Lower lobe of right lung (tissue), 2 donors: ENCODE measurements at places on chromosomes 4 and X. TPM values are rescaled to one million over a fixed set of nuclear protein-coding genes. Genes with fewer than 3 reads are reported as not detected.

- no peak overlapping the region for H3K4me3 ChIP-seq
- H3K27me3 ChIP-seq, result no peaks in the 10 kb centered on the region
- H3K27ac ChIP-seq, result peak overlapping the region; percentile 46
- peaks cover 22% of the 10 kb centered on the region for H3K4me1 ChIP-seq
Measured at GRCh38 chrX:13491061-13491460, 78.3 kb upstream of the EGFL6 start.

The DCLK2 gene
- total RNA-seq, result 2.9 TPM

DNA sequence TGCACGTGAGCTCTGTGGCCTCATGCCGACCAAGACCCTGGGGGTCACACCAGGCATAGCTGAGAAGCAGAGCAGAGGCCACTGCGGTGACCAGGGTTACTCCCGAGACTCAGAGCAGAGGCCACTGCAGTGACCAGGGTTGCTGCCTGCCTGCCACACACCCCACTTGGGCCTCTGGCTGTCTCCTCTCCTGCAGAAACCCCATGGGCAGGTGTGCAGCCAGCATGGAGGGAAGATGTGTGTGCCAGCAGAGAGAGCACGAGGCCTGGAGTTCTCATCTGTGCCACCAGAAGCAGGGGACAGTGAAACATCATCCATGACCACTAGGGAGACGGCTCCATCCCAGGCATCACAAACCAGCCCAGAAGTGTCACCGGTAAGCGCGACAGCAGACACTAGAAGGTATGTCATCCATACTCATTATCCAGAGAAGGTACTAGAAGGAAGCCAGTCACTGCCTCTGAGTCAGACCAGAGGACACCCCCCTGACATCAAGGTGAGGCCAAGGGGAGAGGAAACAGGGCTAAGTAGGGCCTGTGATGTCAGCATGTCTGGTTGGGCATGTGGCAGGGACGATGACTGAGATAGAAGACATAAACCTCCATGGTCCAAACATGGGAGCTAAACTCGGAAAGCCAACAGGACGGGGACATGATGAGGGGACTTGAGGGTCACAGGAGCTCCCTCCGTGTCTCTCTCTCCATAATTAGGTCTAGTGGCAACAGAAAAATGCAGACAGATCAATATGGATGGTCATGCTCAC is 24.2 kb upstream of the SPON2 start:
- no peak for DNase-seq
- H3K36me3 ChIP-seq, result no peaks in the 10 kb centered on the region
- no peaks in the 10 kb centered on the region for H3K27me3 ChIP-seq
- no peak overlapping the region for H3K4me3 ChIP-seq
- H3K27ac ChIP-seq, result no peak overlapping the region
- peaks cover 49% of the 10 kb centered on the region for H3K4me1 ChIP-seq

- no peak overlapping the region for H3K27ac ChIP-seq
- H3K4me3 ChIP-seq, result no peak overlapping the region
- DNase-seq, result no peak
- no peaks in the 10 kb centered on the region for H3K4me1 ChIP-seq
- H3K36me3 ChIP-seq, result no peaks in the 10 kb centered on the region
- H3K27me3 ChIP-seq, result no peaks in the 10 kb centered on the region
Measured at GRCh38 chrX:124925681-124926080, 394.0 kb upstream of the TEX13C start.

The NAA11 gene
- total RNA-seq, result not detected

The FRMD7 gene
- not detected for total RNA-seq

DNA sequence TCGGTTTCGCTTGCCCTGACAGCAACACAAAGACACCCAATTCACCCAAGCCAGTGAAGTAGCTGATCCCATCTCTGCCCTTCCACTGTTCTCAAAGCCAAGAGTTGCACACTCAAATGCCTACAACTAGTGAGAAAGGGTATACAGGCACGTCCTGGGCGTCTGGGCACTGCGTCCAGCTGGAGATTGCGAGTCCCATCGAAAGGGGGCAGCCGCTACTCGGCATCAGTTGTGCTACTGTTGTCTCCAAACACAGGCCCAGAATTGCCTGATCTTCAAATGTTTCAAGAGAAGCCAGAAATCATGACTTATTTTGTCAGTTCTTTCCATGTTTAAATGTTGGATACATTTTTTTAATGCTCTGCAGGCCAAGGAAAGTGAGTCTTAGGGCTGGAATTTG is 487.8 kb downstream of the BCOR start:
- no peak overlapping the region for H3K4me3 ChIP-seq
- no peaks in the 10 kb centered on the region for H3K36me3 ChIP-seq
- no peaks in the 10 kb centered on the region for H3K4me1 ChIP-seq

The ERVMER34-1 gene
- total RNA-seq, result 1.5 TPM

GRCh38 chr4:75243570-75243969 is 270.6 kb downstream of the RCHY1 start:
- DNase-seq, result no peak
- no peaks in the 10 kb centered on the region for H3K36me3 ChIP-seq
- H3K4me3 ChIP-seq, result no peak overlapping the region
- no peaks in the 10 kb centered on the region for H3K27me3 ChIP-seq

The ASB9 gene
- 6.0 TPM for total RNA-seq

- no peaks in the 10 kb centered on the region for H3K4me1 ChIP-seq
- H3K4me3 ChIP-seq, result no peak overlapping the region
- H3K36me3 ChIP-seq, result no peaks in the 10 kb centered on the region
- H3K27ac ChIP-seq, result no peak overlapping the region
- no peaks in the 10 kb centered on the region for H3K27me3 ChIP-seq
Measured at GRCh38 chrX:19332983-19333382, 10.7 kb upstream of the PDHA1 start.

GRCh38 chr4:33494150-33494549 is 2750.2 kb downstream of the ARAP2 start:
- no peak for DNase-seq
- no peaks in the 10 kb centered on the region for H3K27me3 ChIP-seq

DNA sequence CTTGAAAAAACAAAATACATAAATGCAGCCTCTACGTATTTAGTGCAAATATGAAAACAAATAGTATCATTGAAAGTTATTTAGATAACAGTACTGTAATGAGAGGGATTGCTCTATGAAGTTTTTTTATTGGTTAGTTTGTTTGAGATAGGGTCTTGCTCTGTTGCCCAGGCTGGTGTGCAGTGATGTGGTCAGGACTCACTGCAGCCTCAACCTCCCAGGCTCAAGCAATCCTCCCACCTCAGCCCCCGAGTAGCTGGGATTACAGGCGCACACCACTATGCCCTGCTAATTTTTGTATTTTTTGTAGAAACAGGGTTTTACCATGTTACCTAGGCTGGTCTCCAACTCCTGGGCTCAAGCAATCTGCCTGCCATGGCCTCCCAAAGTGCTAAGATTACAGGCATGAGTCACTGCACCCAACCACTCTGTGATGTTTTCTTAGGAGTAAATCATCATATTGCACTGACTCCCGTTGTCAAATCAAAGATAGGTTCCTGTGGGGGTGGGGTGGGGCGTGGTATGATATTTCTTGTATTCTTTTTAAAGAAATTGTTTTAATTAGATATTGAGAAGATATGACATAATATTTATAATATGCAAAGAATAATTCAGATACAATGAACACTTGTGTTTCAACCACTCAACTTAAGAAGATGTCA is 75.8 kb downstream of the ATG4A start:
- H3K4me3 ChIP-seq, result no peak overlapping the region
- H3K4me1 ChIP-seq, result no peaks in the 10 kb centered on the region
- H3K27me3 ChIP-seq, result no peaks in the 10 kb centered on the region
- H3K36me3 ChIP-seq, result no peaks in the 10 kb centered on the region

The PLK4 gene
- 2.0 TPM for total RNA-seq

The INTS6L gene
- 6.9 TPM for total RNA-seq

- no peak overlapping the region for H3K4me3 ChIP-seq
- no peaks in the 10 kb centered on the region for H3K36me3 ChIP-seq
- DNase-seq, result no peak
- H3K27me3 ChIP-seq, result no peaks in the 10 kb centered on the region
Measured at GRCh38 chr4:163228648-163229047, 62.0 kb upstream of the NAF1 start.

DNA sequence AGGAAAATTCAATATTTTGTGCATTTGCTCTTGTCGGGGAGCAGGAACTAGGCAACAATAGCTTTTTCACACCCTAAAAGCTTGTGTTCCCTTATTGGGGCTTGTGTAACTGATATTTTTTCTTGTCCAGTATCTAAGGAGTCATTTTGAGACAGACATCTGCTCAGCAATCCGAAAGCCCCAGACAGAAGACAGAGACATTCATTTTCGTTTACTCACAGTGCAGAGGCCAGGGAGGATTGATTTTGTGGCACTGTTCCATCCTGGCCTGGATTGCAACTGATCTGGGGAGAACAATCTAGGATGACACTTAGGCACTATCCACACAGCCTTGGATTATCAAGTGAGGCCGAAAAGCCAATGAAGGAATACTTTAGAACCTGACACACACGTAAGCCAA is 27.4 kb upstream of the PLAC1 start:
- H3K4me1 ChIP-seq, result no peaks in the 10 kb centered on the region
- no peak for DNase-seq
- H3K27ac ChIP-seq, result no peak overlapping the region
- no peak overlapping the region for H3K4me3 ChIP-seq
- H3K27me3 ChIP-seq, result no peaks in the 10 kb centered on the region
- no peaks in the 10 kb centered on the region for H3K36me3 ChIP-seq

DNA sequence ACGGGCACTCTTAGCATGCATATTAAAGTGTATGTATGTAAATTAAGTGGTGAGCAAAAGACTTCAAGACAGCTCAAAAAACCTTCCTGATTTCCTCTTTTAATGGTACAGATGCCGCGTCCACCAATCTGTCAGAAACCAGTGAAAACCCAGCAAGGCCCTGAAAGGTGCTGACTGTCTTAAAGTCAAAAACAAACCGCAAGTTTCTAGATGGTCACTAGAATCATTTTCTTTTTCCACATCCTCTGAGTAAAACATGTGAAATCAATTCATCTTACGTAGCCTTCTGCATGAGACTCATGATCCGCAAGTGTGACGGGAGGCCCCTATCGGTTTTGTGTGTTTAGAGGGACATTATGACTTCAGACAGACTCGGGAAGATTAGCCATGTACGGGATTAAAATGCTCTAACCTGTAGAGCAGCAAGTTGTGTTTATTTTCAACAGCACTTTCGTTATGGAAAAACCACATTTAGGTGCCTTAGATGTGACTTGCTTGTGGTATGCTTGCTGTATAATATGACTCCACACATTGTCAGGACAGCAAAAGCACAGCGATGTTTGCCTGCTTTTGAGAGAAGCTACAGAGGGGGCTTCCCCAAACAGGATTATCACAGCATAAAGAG is 88.2 kb upstream of the STS start:
- DNase-seq, result no peak
- H3K4me3 ChIP-seq, result no peak overlapping the region
- H3K27ac ChIP-seq, result no peak overlapping the region
- H3K27me3 ChIP-seq, result no peaks in the 10 kb centered on the region
- H3K4me1 ChIP-seq, result no peaks in the 10 kb centered on the region

DNA sequence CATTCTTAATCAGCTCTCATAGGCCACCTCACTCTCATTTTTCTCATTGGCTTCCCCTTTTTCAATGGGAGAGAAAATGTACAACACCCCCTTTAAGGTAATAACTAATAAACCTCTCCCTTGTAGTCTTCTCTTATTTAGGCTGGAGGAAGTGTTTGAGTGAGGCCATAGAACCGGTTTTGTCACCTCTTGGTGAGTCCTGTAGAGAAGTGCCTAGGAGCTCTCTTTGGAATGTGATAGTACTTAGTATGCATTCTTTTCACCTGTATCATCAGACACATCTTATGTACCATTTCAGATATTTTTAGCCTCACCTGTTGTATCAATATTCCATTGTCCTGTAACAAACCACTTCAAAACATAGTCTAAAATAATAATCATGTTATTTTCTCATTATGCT is 3.5 kb upstream of the TAB3 start:
- no peaks in the 10 kb centered on the region for H3K27me3 ChIP-seq
- DNase-seq, result no peak
- H3K4me1 ChIP-seq, result peaks cover 6% of the 10 kb centered on the region
- H3K27ac ChIP-seq, result no peak overlapping the region
- no peak overlapping the region for H3K4me3 ChIP-seq

DNA sequence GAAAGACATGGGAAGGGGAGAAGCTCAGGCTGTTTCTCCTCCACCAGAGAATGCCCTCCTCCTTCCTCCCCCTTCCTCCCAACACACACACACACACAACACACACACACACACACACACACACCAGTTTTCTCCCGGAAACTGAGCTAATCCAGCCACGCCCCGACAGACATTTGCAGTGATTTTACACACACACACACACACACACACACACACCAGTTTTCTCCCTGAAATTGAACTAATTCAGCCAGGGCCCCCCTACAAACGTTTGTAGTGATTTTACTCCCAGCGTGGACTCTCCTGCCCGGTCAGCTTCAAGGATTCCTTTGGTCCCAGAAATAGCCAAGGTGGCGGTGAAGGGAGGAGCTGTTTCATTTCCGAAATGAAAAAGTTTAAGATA is 32.9 kb upstream of the STX18 start:
- H3K36me3 ChIP-seq, result no peaks in the 10 kb centered on the region
- peak overlapping the region; percentile 73 for H3K27ac ChIP-seq
- H3K27me3 ChIP-seq, result no peaks in the 10 kb centered on the region
- DNase-seq, result peak; percentile 60
- no peaks in the 10 kb centered on the region for H3K4me1 ChIP-seq
- H3K4me3 ChIP-seq, result peak overlapping the region; percentile 85

The F8 gene
- total RNA-seq, result 37.5 TPM

DNA sequence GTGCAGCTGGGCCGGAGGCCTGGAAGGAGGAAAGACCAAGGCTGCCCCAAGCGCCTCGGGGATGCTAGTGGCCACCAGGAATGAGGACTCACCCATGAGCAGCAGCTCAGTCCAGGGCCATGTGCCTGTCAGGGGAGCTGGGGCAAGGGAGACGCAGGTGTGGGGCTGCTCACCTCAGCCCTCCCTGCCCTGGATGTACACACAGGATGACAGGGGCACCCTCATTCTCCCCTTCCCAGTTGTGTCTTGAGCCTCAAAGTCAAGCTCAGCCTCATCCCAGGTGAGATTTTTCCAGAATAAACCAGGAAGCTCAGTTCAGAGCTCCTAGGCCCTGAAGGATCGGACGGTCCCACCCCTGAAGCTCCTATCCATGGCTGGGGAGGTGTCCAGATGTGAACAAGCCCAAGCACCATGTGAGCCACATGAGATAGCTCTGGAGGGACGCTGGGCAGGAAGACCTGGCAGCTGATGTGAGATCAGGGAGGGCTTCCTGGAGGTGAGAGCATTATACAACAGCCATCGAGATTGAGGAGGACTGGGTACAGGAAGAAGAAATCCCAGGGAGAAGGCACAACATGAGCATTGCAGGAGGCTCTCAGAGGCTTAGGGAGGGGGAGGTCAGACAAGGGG is 23.0 kb downstream of the HTRA3 start:
- peaks cover 4% of the 10 kb centered on the region for H3K36me3 ChIP-seq
- no peaks in the 10 kb centered on the region for H3K4me1 ChIP-seq
- no peak overlapping the region for H3K4me3 ChIP-seq
- no peak overlapping the region for H3K27ac ChIP-seq
- H3K27me3 ChIP-seq, result no peaks in the 10 kb centered on the region

DNA sequence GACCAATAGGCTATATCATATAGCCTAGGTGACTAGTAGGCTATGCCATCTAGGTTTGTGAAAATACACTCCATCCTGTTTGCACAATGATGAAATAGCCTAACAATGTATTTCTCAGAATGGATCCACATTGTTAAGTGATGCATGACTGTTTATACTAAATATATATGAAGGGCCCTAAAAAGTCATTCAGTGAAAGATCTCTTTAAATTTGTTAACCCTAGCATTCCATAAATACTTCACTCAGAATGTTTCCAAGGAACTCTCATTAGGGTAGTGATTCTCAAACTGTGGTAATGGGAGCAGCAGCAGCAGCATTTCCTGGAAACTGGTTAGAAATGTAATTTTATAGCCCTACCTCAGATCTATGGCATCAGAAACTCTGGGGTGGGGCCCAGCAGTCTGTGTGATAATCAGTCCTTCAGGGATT is 74.9 kb downstream of the PRRG1 start:
- no peak overlapping the region for H3K27ac ChIP-seq
- H3K4me1 ChIP-seq, result no peaks in the 10 kb centered on the region
- no peaks in the 10 kb centered on the region for H3K36me3 ChIP-seq
- no peak for DNase-seq
- H3K27me3 ChIP-seq, result no peaks in the 10 kb centered on the region
- H3K4me3 ChIP-seq, result no peak overlapping the region

The DMRTC1B gene
- 0.53 TPM for total RNA-seq
